Heart right ventricle (tissue), 16 donors: ENCODE measurements at places on chromosomes 2 and 18. TPM values are rescaled to one million over a fixed set of nuclear protein-coding genes. Genes with fewer than 3 reads are reported as not detected.

TDRD15 gene
- not detected for total RNA-seq

DSG1 gene
- 0.18 TPM for total RNA-seq

CDH19 gene
- 18.8 TPM for total RNA-seq

MARS2 gene
- 5.0 TPM for total RNA-seq

FARSB gene
- 20.9 TPM for total RNA-seq

TTC32 gene
- total RNA-seq, result 7.8 TPM

HSPD1 gene
- 146 TPM for total RNA-seq

HJURP gene
- not detected for total RNA-seq

FEV gene
- not detected for total RNA-seq

SEH1L gene
- 17.5 TPM for total RNA-seq

RAMP1 gene
- 323 TPM for total RNA-seq

TFPI gene
- total RNA-seq, result 17.2 TPM

MRO gene
- 4.3 TPM for total RNA-seq

SLC4A5 gene
- 4.6 TPM for total RNA-seq

NT5C1B gene
- total RNA-seq, result not detected

- no peak for DNase-seq
Measured at GRCh38 chr18:25737710-25738311, 352.6 kb downstream of the SS18 start.

GRCh38 chr2:147149575-147150240, 695.1 kb upstream of the ACVR2A start:
- no peak for DNase-seq

DNA sequence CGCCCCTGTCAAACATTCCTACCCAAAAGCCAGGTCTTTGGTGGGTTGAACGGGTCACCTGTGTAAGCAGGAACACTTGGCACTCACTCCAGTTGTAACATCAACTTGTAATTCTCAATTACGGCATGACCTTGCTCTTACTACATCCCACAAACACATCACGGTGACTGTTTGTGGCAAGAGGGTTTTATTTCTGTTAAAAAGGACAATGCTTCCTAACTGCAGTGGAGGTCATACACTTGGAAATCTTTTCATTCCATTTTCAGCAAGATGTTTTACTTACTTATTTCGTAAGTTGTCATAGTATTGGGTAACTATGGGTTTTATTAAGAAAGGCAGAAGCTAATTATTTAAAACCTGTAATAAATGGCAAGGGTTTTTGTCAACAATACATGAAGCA, 126.1 kb downstream of the ZNF516 start:
- no peak for DNase-seq

- DNase-seq, result no peak
Measured at GRCh38 chr18:30469091-30469490, 573.5 kb downstream of the DSC3 start.

DNA sequence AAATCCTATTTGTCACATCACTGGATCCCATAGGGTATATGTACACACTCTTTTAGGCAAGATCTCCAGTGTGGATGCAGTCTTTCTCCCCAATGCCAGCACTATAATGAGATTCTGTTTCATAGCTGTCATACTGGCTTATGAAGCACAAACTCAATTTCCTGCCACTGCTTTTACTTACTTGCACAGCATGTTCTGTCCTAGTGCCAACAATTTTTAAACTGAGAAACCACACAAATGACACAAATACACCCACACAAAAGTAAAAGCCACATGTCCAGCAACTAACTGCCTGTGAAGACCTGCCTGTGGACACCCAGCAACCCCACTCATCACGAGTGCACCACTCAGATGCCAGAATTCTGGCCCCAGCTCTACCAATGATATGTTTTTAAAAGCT, 29.6 kb upstream of the RNU4ATAC start:
- no peak for DNase-seq

- no peak for DNase-seq
Measured at GRCh38 chr2:189639007-189639609, 22.2 kb upstream of the ASNSD1 start.

- no peak for DNase-seq
Measured at GRCh38 chr2:200442471-200442870, 67.4 kb downstream of the KCTD18 start.

- DNase-seq, result no peak
Measured at GRCh38 chr18:55236150-55236931, 277.1 kb upstream of the CCDC68 start.

GRCh38 chr2:105387225-105387624, 11.6 kb downstream of the FHL2 start:
- DNase-seq, result no peak

GRCh38 chr2:107337209-107337898, 451.4 kb upstream of the ST6GAL2 start:
- peak; percentile 11 for DNase-seq

- DNase-seq, result no peak
Measured at GRCh38 chr2:129751409-129751808, 228.1 kb upstream of the RAB6C start.

- no peak for DNase-seq
Measured at GRCh38 chr2:10716581-10716980, 4.8 kb upstream of the ATP6V1C2 start.

GRCh38 chr18:10314066-10314465, 140.4 kb upstream of the APCDD1 start:
- DNase-seq, result no peak

- DNase-seq, result no peak
Measured at GRCh38 chr2:8518979-8519668, 162.7 kb upstream of the ID2 start.

DNA sequence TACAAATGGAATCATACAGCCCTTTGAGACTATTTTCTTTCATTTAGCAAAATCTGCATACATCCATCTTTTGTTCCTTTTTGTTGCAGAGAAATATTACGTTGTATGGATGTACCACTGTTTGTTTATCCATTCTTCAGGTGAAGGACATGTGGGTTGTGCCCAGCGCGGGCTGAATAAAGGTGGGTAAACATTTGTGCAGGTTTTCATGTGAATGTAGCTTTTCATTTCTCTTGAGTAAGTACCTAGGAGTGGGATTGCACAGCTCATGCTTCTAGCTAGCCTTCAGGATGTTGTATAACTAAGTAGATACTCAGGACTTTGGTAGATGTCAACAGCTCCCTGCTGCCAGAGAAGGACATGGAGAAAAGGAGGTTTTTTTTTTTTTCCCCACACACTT, 50.6 kb upstream of the SPRED2 start:
- DNase-seq, result no peak

- DNase-seq, result no peak
Measured at GRCh38 chr2:126792993-126793392, 105.7 kb upstream of the TEX51 start.

GRCh38 chr2:11245322-11245721, 90.1 kb downstream of the SLC66A3 start:
- DNase-seq, result no peak

DNA sequence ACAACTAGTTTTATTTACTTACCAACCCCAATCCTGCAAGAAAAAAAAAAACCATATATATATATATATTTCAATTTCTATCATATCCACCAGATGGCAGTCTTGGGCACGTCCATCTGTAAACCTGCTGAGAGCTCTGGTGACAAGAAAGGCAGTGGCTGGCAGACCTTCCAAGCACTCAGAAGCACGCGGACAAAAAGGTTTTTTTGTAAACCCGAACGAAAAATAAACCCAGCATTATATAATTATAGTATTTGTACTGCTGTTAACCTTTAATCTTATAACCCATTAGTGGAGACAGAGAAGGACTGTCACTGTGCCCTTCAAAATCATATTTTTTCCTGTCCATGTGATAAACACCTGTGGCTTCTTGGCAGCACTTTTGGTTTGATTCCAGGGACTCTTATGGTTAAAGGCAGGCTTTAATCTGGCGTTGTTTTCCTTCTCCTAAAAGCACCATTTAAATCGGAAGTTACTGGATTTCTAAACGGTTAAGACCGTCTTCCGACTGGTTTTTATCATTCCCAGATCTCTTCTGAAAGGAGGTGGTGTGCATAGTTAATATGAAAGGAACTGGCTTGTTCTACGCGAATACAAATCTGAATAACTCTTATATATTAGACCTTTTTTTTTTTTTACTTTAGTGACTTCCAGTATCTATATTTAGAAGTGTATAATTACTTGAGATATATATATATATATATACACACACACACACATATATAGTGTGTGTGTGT, 31.0 kb upstream of the SLC3A1 start:
- peak; percentile 62 for DNase-seq

GRCh38 chr2:177535958-177536504, 143.5 kb downstream of the AGPS start:
- DNase-seq, result no peak

- no peak for DNase-seq
Measured at GRCh38 chr18:79581406-79581805, 98.2 kb upstream of the CTDP1 start.

GRCh38 chr18:76824754-76825153, 2.4 kb downstream of the ZNF236 start:
- DNase-seq, result no peak

DNA sequence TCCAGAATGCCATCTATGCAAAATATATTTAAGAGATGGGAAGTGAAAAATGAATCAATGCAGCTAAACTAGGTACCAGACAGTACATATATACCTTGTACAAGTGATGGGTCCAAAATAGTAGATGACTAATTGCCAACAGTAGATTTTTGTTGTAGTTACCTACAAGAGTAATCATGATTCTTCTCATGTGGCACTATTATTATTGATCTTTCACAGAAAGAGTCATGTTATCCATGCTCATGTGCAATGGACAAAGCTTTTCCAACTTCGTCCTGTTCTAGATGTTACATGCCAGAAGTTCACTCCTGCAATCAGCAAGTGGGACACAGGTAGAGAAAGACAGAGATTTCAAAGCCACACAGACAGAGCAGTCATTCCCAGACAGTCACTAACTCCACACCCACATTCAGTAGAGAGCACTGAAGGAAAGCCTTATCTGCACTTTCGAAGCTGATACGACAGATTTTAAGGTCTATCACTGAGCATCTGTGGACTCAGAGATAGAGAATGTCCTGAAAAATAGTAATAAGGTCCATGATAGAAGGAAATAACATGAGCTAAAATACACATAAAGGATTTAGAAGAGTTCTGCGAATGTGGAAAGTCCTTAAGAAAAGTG, 101.6 kb upstream of the ITPRID2 start:
- no peak for DNase-seq

- no peak for DNase-seq
Measured at GRCh38 chr2:145245268-145245870, 725.5 kb upstream of the ZEB2 start.

GRCh38 chr18:34280000-34280399, 55.3 kb upstream of the NOL4 start:
- no peak for DNase-seq

DNA sequence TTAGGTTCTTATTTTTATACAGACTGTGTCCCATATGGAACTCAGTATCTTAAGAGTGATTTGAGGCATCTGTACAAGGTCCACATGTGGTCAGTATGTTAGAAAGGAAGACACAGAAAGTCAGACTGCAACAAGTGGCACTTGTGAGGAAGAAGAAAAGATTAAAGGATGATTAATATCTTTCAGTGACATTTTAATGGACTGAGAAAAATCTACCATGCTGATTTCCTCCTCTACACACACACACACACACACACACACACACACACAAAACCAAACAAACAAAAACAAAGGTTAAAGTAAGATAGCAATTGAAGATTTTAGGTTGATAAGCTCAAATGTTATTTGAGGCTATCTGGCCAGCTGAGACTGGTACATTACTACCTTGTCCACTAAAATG, 94.5 kb upstream of the CHRNA1 start:
- no peak for DNase-seq

GRCh38 chr2:157785866-157786662, 90.1 kb downstream of the ACVR1 start:
- no peak for DNase-seq

GRCh38 chr2:158539176-158540005, 82.6 kb downstream of the PKP4 start:
- DNase-seq, result no peak

- DNase-seq, result no peak
Measured at GRCh38 chr2:12507295-12507694, 209.4 kb upstream of the TRIB2 start.

GRCh38 chr2:53129851-53130250, 637.8 kb upstream of the CHAC2 start:
- no peak for DNase-seq

GRCh38 chr2:1707771-1708418, 36.4 kb downstream of the PXDN start:
- DNase-seq, result peak; percentile 86

- DNase-seq, result no peak
Measured at GRCh38 chr2:204849892-204850291, 304.6 kb downstream of the PARD3B start.

DNA sequence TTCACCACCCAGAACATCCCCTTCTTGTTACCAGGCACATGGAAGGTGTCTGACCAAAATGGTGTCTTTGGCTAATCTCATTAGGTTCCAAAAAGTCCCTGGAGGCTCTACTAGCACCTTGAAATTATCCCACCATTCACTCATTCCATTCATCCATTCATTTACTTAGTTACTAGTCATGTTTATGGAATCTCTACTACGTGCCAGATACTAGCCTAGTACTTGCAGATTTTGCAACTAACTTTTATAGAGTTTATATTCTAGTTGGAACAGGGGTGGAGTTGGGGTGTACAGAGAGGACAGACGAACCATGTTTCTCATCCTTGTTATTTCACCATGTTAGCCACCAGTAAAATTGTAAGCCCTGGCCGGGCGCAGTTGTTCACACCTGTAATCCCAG, 4.0 kb upstream of the NOP58 start:
- DNase-seq, result no peak

DNA sequence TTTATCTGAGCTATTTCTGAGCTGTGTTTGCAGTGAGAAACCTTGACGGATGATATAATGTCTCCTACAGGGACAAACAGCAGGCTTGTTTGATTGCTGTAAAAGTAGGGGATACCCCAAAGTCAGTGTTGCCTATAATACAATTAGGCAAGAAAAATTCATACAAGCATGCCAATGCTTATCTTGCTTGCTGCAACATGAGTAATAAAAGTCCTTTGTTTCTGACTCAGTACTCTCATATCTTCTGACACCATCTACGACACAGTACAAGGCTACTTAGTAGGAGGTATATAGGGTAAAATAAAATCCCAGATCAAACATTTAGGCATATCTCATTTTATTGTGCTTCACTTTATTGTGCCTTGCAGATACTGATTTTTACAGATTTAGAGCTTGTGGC, 33.0 kb downstream of the ERBB4 start:
- DNase-seq, result no peak

DNA sequence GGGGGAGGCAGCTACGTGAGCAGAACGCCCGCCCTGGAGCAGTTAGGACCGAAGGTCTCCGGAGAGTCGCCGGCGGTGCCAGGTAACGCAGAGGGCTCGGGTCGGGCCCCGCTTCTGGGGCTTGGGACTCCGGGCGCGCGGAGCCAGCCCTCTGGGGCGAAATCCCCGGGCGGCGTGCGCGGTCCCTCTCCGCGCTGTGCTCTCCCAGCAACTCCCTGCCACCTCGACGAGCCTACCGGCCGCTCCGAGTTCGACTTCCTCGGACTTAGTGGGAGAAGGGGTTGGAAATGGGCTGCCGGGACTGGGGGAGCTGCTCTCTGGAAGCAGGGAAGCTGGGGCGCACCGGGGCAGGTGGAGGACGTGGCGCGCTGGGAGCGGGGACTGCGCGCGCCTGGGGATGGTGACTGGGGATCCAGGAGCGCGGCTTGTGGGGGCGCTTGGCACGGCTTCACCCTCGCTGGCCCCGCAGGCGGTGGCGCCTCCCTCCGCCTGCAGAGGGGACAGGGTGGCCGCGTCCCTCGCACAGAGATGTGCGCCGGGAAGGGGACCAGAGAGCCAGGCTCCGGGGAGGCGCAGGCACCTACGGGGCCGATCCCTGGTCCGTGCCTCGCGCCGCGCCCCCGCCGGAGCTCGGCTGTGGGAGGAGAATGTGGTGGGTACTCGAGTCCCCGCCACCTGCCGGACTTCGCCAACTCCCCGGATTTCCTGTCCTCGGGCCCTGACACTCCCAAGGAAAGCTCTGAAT, 688 bp downstream of the CDH20 start:
- no peak for DNase-seq
